Caco-2 (cell line): ENCODE measurements at places on chromosomes 16 and 17. TPM values are rescaled to one million over a fixed set of nuclear protein-coding genes. Genes with fewer than 3 reads are reported as not detected.

The DOC2B gene
- 0.35 TPM in 1 of 2 replicates, not detected in the other for total RNA-seq

The DPEP1 gene
- total RNA-seq, result 7.8 and 8.1 TPM in 2 replicates

The KCNJ18 gene
- total RNA-seq, result not detected in 2 replicates

The C16orf96 gene
- 0.11 and 0.19 TPM in 2 replicates for total RNA-seq

The SPATA22 gene
- total RNA-seq, result not detected in 2 replicates
